ENCODE measurements at places on chromosomes 6 and 20.

DNA sequence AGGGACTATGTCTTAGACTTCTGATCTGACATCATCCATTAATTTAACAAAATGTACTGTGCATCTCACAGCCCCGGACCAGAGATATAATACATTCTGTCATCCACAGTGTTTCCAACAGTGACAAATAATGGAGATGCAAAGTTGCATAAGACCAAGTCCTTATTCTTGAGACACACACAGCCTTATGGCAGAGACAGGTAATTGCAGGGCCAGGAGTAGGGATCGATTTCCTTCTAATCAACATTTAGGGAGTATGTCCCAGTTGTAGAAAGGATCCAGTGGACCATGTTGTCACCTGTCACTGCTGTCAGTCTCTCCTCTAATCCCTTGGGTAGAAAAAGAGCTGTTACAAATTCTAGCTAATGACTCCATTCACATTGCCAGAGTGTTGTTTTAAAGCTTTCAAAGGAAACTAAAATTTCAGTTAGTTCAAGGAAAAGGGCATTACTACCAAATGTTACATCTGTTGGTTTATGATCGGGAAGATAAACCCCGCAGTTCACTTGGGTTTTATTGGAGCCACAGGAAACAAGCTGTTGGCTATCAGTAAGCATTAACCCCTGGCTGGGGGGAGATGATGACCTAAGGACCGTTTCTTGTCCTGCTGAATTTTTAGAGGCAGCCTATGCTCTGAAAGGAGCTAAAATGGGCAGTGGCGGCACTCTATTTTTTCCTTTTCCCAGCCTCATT, 111.4 kb upstream of the ATXN1 start:
- no peak for DNase-seq

DNA sequence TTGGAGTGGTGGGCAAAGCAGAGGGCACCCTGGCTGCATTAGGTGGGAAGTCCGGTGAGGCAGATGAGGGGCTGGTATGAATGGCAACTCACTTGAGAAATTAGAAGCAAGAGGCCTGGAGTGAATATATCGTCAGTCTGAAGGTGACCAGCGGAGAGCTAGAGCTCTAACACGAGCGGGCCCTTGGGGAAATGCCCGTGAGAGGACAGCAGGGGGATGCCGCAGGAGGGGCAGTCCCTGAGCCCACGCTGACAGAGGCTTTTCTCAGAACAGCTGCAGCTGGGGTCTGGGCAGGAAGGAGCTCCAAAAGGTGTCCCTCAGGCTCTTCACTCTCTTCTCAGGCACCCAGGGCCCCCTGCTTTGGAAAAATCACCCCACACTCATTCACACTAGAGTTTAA, 32.0 kb upstream of the CD93 start:
- no peak for DNase-seq

GRCh38 chr20:55424968-55425367, 580.4 kb downstream of the CBLN4 start:
- DNase-seq: no peak

DNA sequence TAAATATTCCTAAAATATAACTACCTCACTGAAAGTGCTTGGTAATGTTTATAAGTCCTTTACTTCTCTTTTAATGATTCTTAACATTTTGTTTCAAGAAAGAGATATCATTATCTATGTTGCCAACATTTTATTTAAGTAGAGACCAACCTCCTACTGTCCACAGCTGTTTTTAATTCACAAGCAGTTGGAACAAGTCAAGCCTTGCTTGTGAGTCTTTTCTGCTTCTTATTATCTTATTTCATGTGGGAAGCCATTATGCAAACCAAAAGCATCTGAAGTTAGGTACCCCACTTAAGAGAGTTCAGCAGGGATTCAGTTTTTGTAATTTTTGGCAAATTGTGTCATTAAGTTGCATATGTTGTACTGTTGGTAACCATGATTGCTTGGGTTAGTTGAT, 1714.5 kb downstream of the GRIK2 start:
- no peak for DNase-seq

DNA sequence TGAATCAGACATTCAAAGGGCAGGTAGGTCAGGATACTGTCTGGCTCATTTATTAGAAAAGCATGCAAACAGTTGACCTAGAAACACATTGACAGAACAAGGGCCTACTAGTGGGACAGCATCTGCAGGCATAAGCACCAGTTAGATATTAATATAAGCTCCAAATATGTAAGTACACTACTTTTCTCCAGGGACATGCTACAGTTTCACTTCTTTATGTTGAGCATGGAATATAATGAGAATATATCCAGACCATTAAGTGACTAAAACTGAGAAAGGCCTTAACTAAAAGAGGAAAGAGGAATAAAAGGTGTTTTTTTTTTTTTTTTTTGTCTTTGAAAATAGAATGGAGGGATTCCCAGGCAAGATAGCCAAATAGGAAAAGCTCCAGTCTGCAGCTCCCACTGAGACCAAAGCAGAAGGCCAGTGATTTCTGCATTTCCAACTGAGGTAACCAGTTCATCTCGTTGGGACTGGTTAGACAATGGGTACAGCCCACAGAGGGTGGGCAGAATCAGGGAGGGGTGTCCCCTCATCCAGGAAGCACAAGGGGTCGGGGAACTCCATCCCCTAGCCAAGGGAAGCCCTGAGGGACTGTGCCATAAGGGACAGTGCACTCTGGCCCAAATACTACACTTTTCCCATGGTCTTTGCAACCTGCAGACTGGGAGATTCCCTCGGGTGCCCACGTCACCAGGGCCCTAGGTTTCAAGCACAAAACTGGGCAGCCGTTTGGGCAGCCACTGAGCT, 251.6 kb downstream of the PHF3 start:
- no peak for DNase-seq

- no peak for DNase-seq
Observed at GRCh38 chr6:166435574-166435973, 52.8 kb upstream of the MPC1 start.

GRCh38 chr6:75023634-75024033, 182.2 kb downstream of the COL12A1 start:
- DNase-seq: no peak

DNA sequence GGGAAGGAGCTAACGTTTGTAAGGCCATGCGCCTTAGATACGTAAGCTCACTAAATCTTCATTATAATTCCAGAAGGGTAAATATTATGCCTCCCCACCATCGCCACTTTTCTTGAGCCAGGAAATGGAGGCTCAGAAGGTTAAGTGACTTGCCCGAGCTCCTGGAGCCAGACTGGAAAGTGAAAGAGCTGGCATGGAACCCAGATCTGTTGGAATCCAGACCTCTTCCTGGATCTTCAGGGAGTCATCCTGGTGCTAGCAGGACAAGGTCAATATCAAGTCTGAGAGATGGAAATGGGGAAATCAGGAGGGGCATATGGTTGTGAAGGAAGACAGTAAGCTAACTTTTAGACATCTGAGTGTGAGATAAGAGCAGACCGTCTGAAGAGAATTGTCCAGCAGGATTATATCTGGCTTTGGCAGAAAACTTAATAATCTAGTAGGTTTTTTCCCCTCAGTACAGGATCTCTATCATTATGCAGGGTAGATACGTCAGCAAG, 6.2 kb downstream of the TMEM200A start:
- no peak for DNase-seq

- DNase-seq: no peak
Observed at GRCh38 chr6:1703091-1703855, 93.6 kb downstream of the FOXC1 start.

GRCh38 chr6:21476112-21476511, 117.4 kb upstream of the SOX4 start:
- no peak for DNase-seq

GRCh38 chr6:135191508-135192255, 10.6 kb downstream of the MYB start:
- no peak for DNase-seq

- DNase-seq: no peak
Observed at GRCh38 chr6:98484696-98485095, 349.7 kb upstream of the POU3F2 start.

GRCh38 chr6:16769131-16769985, 8.1 kb upstream of the ATXN1 start:
- DNase-seq: peak; percentile 37

DNA sequence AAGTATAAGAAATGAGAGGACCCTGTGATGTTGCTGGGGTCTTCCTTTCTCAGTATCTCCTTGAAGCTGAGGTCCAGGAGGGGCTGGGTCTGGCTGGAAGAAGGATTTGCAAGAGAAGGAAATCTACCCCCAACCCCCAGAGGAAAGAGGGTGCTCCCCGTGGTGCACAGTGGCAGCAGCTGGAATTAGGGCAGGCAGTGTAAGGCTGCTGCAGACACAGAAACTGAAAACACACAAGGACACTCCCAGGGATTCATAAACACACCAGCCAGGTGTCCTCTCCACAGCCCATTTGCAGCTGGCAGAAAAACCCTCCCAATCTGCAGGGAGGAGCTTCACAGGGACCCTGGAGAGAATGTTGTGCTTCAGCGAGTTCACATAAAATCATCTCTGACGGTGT, 297.2 kb downstream of the CDH26 start:
- DNase-seq: no peak

- DNase-seq: no peak
Observed at GRCh38 chr6:88380083-88380482, 213.9 kb upstream of the CNR1 start.

DNA sequence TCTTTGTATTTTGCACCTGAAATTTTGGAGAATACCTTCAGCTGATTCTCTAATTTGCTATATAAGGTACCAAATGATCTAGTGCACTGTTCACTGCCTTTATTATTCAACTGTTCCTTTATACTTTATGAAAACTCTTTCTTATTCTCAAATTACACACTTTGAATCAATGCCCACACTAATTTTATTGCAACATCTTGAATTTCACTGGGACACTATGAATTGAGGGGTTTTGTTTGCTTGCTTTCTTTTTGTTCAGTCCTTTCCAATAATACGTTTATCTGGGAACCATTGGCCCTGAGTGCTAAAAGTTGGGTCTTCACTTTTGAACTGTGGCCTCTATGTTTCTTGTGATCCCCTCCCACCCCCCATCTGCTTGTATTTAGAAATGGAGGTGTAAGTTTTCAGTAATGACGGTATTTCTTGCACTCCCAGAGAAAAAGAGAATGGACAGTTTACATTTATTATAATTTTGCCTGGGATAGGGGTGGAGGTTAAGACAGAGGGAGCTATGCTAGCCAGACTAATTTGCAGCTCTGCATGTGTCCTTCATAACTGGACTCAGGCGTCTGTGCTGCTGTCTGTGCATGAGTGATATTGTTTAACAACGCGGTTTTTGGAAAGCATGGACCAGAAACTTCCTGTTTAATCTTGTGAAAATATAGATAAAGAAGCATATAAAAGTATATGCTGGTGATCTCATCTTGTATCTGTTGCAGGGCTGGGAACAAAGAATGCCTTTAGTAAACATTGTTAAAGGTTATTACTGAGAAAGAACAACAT, 98.1 kb downstream of the DNAH8 start:
- no peak for DNase-seq
